ENCODE measurements at places on chromosomes 16 and 17.

- DNase-seq, result no peak
These were observed 97.9 kb downstream of the ADCY9 start for GRCh38 chr16:4018391-4018790.

DNA sequence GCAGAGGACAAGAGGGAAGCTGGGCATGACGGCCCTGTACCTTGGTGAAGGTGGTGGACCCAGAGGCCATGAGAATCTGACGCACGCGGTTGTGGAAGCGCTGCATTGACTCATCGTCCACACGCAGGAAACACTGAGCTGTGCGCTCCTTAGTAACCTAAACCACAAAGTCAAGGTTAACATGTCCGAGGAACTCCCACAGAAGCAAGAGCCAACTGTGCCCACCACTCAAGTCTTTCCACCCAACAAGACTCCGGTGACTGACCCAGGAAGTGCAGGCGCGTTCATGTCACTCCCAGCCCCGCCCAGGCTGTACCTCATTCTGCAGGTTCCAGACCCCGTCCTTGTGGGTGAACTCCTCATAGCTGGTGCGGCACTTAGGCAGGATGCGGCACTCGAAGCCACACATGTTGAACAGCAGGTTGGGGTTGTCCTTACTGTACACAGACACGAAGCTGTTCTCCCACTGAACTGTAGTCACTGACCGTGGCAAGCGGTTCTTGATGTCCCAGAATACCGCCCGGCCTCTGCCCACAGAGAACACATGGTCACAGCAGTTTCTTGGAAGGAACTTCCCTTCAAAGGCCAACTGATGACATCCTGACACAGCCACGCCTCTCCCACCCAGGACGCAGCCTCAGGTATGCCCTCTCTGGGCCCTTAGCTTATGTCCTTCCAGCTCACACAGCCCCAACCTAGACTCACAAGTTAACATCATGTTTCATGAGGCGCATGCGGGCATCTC is 11.5 kb downstream of the PRPF8 start:
- DNase-seq, result peak; percentile 28

GRCh38 chr17:64984851-64985521 is 65.7 kb upstream of the LRRC37A3 start:
- peak; percentile 96 for DNase-seq

GRCh38 chr17:49229076-49229804 is 1.3 kb downstream of the PHOSPHO1 start:
- DNase-seq, result no peak

GRCh38 chr16:50015631-50016030 is 9.4 kb upstream of the CNEP1R1 start:
- no peak for DNase-seq

DNA sequence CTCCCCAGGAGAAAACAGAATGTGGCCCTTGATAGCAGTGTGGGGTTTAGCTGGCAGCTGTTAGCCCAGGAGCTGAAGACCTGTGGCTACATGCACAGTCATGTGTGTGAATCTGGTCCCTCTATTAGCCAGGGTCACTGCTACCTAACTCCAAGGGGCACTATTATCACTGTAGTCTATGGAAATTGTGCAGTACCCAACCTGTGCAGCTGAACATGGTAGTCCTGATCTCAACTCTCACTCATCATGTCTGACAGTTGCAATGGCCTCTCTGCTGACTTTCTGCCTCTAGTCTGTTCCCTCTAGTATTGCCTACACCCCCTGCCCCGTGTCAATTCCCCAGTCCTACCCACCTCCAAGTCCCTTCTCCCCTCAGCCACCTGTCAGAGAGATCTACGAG is 67.4 kb downstream of the RAB11FIP4 start:
- DNase-seq, result no peak

- DNase-seq, result no peak
These were observed 996 bp downstream of the SLC25A10 start for GRCh38 chr17:81713004-81713555.

DNA sequence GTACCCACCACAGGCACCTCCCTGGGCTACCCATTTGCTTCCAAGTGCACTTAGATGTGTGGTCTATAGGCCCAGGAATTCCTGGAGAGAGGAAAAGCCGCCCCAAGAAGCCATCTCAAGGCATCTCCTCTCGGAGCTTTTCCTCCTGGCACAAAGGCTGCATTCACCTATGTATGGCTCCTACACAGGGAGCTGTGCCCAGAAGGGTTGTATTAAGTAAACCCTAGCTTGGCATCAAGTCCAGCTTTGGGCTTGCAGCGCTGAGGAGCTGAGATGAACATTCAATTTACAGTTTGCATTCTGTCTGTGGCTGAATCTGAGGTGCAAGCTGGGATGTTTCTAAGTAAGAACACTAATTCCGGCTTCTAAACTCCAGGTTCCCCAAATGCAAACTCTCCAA is 81.3 kb downstream of the CDYL2 start:
- DNase-seq, result no peak

GRCh38 chr16:72291121-72291520 is 119.2 kb upstream of the PMFBP1 start:
- no peak for DNase-seq

GRCh38 chr17:52170963-52171572 is 12.6 kb upstream of the CA10 start:
- no peak for DNase-seq

DNA sequence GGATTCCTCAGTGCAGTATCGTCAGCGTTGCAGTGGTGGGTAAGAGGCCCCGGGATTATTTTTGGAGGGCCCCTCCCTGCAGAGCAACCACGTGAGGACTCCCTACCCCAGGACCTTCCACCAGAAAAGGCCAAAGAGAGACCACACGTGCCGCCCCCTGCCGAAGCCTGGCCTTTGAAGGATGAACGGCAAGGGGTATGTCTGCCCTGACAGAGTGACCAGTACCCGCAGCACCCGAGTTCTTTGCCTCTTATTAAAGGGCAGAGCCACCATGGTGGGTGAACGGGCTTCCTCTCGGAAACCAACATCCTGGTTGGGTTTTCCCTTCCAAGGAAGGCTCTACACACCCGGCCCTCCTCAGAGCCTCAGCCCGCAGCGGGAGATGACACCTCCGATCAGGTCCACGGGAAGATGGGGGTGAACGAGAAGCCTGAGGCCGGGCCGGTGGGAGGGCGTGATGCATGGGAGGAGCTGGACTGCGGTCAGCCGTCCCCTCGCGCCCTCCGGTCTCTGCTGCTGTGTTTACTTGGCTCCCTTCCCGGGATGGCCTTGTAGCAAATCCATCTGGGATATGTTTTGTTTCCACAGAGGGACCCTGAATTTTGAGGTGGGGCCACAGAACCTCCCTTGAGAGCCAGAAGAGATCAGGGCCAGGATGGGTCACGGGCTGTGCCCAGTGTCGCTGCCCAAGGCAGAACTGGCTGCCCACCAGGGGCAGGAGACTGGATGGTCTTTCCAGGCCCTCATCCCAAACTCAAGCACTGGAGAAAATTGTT is 49.1 kb downstream of the TBC1D16 start:
- DNase-seq, result no peak

GRCh38 chr17:50864747-50865059 is 1.5 kb downstream of the TOB1 start:
- DNase-seq, result no peak

- DNase-seq, result no peak
These were observed 2.4 kb downstream of the FXR2 start for GRCh38 chr17:7612294-7612640.

DNA sequence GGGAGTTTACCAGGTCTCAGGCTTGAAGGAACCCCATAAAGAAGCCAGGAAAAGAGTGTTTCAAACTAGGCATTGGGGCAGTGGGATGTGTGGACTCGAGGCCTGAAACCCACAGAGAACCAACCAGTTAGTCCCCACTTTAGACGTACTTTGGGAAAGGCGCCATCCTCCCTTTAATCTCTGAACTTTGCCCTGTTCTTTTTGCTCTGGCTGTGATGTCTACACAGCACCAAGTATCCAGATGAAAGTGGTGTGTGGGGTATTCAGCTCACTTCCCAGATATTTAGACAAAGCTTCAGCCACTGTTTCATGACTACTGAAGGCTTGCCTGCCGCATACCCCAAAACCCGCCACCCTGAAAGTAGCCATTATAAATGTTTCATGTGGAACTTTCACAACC is 116.9 kb upstream of the IRX5 start:
- DNase-seq, result no peak

DNA sequence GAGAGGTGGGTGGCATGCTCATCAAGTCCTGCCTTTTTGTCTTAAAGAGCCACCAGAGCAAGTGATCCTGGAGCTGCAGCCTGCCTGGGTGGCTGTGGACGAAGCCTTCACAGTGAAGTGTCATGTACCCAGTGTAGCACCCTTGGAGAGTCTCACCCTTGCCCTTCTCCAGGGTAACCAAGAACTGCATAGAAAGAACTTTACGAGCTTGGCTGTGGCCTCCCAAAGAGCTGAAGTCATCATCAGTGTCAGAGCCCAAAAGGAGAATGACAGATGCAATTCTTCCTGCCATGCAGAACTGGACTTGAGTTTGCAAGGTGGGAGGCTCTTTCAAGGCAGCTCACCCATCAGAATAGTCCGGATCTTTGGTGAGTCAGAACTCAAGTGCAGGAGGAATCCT is 14.2 kb downstream of the CSH2 start:
- no peak for DNase-seq

GRCh38 chr17:68296217-68297191 is 5.2 kb downstream of the ARSG start:
- peak; percentile 76 for DNase-seq

- DNase-seq, result peak; percentile 97
These were observed 18.5 kb downstream of the RAP1GAP2 start for GRCh38 chr17:2814481-2815341.

- DNase-seq, result no peak
These were observed 76.7 kb upstream of the DOC2B start for GRCh38 chr17:258045-258734.

DNA sequence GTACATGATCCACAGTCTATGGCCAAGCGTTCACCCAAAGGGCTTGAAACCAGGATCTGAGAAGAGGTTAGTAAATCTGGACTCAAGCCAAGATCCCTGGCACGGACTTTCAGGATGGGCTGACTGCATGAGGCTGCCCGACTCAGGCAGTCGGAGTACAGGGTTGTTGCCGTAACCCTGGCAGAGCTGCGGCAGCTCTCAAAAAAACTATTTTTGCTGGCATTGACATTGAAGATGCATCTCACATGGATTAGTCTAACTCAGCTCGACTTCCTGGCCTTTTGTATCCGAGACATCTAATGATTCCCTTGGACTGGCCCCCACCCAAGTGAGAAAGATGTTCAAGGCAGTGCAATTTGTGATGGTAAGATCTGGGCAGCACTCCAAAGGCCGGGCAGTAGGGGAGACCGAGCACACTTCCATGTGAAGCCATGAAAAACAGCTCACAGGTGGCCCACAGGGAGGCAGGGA is 6.2 kb downstream of the SLC47A1 start:
- DNase-seq, result no peak

DNA sequence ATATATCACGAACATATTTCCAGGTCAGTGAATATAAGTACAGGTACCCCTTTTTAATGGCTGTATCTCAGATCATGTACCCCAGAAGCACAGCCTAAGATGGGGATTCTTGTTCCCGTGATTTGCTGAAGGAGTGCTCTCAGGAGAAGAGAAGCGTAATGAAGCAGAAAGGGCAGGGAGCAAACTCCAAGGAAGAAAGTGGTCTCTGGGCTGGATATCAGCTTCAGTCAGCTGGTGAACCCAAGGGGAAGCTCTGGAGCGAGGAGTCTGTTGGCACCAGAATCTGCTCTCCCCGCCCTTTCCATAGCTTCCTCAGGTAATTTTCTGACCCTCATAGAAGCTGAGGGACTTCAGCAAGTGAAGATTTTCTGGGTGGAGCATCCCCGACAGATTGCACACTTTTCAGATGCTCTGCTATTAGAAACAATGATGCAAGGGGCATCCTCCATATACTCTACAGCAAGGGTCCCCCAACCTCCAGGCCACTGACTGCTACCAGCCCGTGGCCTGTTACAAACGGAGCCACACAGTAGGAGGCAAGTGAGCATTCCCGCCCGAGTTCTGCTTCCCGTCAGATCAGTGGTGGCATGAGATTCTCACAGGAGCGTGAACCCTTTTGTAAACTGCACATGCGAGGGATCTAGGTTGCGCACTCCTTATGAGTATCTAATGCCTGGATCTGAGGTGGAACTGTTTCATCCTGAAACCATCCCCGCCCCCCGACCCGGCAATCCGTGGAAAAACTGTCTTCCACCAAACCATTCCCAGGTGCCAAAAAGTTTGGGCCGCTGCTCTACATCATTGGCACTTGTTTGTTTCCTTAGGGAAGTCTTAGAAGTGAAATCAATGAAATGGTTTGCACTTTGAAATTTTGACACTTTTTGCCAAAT is 4.4 kb downstream of the FAHD1 start:
- DNase-seq, result no peak

- DNase-seq, result no peak
These were observed 89.1 kb upstream of the GNAO1 start for GRCh38 chr16:56102183-56102686.

DNA sequence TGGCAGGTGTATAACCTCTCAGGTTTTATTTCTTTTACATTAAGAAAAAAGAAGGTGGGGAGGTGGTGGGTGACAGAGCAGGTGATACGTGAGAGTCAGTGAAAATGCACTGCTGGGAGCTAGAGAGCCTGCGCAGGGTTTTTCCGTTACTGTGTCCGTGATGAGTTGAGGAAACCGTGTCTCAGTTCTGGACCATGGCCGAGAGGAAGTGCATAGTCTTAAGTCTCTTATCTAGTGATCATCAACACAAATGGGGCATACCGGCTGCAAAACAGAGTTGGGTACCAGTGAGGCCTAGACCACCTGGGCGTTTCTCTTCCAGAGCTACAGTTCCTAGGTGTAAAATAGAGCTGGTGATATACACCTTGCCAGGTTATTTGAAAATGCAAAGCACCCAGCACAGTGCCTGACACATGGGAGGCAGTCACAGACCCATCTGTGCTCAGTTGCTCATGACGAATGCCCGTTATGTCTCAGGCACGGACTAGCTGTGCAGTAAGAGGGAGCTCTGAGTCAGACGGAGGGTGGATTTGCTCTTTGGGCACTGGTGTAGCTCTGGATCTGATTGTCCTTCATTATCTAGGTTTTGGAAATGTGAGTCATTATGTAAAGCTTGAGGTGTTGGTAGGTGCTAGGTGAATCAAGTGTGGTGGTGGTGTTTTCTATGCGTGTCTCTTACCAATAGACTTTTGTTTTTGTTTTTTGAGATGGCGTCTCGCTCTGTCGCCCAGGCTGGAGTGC is 60.9 kb downstream of the RPTOR start:
- DNase-seq, result peak; percentile 79

DNA sequence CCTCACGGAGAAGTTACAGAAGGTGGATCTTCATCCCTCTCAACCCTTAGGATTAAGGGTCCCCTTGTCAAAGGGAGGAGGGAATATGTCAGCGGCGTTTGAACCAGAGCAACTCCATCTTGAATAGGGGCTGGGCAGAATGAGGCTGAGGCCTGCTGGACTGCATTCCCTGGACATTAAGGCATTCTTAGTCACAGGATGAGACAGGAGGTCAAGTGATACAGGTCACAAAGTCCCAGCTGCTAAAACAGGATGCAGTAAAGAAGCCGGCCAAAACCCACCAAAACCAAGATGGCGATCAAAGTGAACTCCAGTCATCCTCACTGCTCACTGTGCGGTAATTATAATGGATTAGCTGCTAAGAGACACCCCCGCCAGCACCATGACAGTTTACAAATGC is 36.7 kb downstream of the RBFOX3 start:
- DNase-seq, result no peak
